Dermis blood vessel endothelial cell (primary cell): ENCODE measurements at places on chromosomes 2 and 18. TPM values are rescaled to one million over a fixed set of nuclear protein-coding genes. Genes with fewer than 3 reads are reported as not detected.

The UGT1A3 gene
- not detected in 2 replicates for total RNA-seq

The AGXT gene
- not detected in 2 replicates for total RNA-seq

DNA sequence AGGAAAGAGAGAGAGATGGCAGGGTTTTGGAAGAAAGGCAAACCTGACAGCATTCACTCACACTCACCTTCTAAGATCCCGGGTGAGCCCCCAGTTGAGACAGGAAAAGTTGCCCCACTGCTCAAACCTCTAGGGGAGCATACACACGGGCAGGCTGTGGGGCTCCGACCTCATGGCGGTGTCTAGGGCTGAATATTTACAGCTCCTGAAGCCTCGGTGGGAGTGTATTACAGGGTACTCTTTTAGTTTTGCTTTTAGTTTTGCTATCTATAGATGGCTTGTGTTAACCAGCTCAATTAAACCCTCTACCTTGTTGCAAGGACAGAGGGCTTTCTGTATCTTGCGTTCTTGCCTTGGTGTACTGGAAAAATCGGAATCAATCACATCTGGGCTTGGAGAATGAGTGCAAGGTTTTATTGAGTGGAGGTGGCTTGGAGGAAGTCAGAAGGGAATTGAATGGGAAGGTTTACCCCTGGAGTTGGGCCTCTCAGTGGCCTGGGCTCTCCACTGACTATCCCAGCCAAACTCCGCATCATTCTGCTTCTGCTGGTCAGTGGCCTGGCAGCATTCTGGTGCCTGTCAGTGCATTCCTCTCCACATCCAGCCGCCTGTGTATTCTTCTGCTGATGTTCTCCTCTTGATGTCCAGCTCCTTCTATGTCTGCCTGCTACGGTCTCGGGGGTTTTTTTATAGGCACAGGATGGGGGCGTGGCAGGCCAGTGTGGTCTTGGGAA is 10.1 kb upstream of the IFIH1 start:
- no peak for DNase-seq

- no peak for DNase-seq
Measured at GRCh38 chr2:177326005-177326404, 61.5 kb upstream of the NFE2L2 start.

The COA5 gene
- 20.0 and 23.7 TPM in 2 replicates for total RNA-seq

The RAPH1 gene
- 38.6 and 67.8 TPM in 2 replicates for total RNA-seq

GRCh38 chr2:136386046-136386445 is 268.1 kb upstream of the CXCR4 start:
- no peak for DNase-seq

- no peak for DNase-seq
Measured at GRCh38 chr2:43762286-43762685, 11.6 kb upstream of the DYNC2LI1 start.
